ENCODE measurements at places on chromosomes 3 and 15.

DNA sequence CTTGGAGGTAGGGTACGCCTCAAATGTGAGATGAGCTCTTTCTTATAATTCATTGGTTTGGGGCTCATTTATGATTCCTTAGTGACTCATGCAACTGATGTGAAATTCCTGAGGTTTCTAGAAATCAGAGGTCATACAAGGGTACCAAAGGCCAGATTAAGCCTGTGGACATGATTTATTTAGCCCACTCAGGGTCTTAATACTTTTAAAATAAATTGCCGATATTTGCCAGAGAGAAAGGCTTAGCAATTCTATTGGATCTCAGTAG is 289.0 kb downstream of the NEK10 start:
- DNase-seq = no peak

- DNase-seq = no peak
Observed at GRCh38 chr3:97161169-97161568, 346.8 kb downstream of the EPHA6 start.

DNA sequence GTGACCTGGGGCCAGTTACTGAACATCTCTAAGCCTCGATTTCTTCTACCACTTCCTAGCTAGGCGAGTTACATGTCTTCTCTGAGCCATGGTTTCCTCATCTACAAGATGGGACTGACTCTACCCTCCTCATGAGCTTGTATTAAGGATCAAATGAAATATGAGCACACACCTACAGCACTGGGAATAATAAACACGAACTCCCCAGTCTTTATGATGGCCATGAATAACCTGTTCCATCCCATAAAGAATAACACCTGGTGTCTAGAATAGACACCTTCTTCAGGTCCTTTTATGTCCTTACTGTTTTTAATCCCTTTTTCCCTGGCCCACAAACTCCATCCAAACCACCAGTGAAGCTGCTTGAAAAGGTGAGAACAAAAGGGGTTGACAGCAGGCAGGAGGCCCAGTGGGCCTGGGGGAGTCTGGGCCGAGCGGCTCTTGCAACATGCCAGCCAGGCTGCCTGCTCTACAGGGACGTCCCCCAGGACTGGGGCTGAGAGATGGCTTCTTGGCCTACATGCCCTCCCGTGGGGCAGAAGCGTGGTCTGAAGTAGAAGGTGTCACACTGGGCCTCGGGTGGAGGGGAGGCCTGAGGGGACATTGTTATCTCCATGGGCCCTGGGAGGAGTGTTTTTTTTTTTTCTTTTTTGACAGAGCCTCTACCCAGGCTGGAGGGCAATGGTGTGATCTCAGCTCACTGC is 178.2 kb downstream of the RAB11A start:
- DNase-seq = no peak

GRCh38 chr3:102941786-102942185 is 507.0 kb downstream of the ZPLD1 start:
- DNase-seq = no peak

DNA sequence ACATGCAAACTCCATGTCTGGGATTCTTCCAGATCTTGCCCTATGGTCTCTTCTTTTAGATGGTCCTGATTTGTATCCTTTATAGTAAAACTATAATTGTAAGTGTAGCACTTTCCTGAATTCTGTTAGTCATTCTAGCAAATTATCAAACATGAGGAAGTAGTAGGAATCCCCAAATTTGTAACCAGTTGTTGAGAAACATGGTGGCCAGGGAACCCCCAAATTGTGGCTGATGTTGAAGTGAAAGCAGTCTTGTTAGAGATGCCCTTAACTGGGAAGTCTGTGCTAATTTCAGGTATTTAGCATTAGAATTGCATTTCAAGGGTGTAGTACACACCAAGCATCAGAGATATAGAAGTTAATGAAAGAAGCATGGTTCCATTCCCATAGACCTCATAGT is 180.4 kb upstream of the STT3B start:
- DNase-seq = no peak

- DNase-seq = no peak
Observed at GRCh38 chr3:147195887-147196286, 210.5 kb downstream of the ZIC4 start.

DNA sequence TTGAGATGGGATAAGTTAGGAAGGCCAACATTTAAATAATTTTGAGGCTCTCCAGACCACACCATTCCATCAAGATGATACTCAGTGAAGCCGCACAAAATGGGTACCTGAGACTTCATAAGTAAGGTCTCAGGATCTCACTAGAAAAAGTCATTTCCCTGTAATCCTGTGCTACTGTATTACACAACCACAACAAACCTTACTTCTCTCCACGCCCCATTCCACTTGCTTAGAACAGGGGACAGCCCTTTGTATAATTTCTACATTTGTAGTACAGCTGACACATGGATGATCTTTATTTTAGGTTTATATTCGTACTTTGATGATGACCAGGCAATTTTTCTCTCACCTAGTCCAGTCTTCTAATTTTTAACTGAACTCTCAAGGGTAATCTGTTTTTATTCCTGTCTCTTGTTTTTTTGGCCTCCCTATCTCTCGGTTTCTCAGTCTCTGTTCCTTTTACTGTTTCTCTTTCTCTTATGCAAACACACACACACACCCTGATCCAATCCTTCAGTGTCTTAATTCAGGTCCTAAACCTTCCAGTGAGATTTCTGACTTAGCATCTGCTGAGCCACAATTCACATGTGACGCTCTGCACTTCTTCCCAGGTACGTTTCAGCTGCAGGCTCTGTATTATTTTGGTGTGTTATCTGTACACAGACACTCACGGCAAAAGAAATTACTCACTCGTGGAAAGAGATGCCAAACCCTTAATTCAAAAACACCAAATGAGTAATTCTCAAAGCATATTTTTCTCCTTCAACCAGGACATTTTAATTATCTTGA is 223.2 kb upstream of the THBS1 start:
- DNase-seq = no peak

DNA sequence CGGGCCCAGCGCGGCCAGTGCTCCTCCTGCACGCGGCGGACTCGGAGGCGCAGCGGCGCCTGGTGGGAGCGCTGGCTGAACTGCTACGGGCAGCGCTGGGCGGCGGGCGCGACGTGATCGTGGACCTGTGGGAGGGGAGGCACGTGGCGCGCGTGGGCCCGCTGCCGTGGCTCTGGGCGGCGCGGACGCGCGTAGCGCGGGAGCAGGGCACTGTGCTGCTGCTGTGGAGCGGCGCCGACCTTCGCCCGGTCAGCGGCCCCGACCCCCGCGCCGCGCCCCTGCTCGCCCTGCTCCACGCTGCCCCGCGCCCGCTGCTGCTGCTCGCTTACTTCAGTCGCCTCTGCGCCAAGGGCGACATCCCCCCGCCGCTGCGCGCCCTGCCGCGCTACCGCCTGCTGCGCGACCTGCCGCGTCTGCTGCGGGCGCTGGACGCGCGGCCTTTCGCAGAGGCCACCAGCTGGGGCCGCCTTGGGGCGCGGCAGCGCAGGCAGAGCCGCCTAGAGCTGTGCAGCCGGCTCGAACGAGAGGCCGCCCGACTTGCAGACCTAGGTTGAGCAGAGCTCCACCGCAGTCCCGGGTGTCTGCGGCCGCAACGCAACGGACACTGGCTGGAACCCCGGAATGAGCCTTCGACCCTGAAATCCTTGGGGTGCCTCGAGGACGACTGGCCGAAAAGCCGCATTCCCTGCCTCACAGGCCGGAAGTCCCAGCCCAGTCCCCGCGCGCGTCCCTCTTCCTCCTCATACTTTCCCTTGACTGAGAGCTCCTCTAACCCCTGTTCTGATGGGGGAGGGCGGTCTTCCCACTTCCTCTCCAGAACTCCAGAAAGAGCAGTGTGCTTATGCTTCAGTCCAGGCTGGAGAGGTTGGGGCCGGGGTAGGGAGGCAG is 1.4 kb upstream of the IL17RC start:
- DNase-seq = no peak

GRCh38 chr15:58053315-58054153 is 12.0 kb downstream of the ALDH1A2 start:
- no peak for DNase-seq

- no peak for DNase-seq
Observed at GRCh38 chr3:142863930-142864920, 24.7 kb downstream of the PCOLCE2 start.

DNA sequence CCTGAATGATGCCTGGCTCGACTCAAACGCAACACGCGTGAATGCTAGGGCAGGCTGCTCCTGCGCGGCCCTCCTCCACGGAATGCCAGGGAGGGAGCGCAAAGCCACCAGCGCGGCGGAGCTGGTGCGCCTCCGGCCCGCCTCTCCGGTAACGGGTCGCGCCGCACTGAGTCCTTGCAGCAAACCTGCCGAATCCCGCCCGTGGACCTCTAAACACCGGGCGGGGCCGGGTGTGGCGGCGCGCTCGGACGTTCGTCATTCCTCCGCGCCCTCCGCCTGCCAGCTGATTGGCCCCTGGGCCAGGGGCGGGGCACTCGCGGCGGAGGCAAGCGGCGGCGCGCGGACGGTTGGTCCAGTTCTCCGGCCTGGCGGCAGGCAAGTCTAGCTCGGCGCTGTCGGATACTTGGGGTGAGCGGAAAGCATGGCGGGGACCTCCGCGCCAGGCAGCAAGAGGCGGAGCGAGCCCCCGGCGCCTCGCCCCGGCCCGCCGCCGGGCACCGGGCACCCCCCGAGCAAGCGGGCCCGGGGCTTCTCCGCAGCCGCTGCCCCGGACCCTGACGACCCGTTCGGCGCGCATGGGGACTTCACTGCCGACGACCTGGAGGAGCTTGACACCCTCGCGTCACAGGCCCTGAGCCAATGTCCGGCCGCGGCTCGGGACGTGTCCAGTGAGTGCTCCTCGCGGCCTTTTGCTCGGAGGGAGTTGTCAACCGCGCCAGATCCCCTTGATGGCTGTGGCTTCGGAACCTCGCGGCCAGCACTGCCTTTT is at the start of gene ATRIP:
TSS of gene ATRIP (plus strand) at position 313 of the 769 bp plus-strand sequence. CDS start at position 422, 109 bp downstream.
- peak; percentile 96 for DNase-seq

GRCh38 chr3:58025837-58026569 is 17.8 kb downstream of the FLNB start:
- no peak for DNase-seq

GRCh38 chr3:158434412-158435038 is 136.5 kb upstream of the MLF1 start:
- peak; percentile 9 for DNase-seq

- no peak for DNase-seq
Observed at GRCh38 chr3:46423588-46423987, 16.5 kb downstream of the CCRL2 start.

- no peak for DNase-seq
Observed at GRCh38 chr3:99934975-99935797, 117.5 kb downstream of the CMSS1 start.

- no peak for DNase-seq
Observed at GRCh38 chr3:120137548-120137947, 43.3 kb upstream of the GSK3B start.

GRCh38 chr15:56978898-56979662 is 60.6 kb downstream of the TCF12 start:
- no peak for DNase-seq

GRCh38 chr15:29528276-29528675 is 258.7 kb upstream of the NSMCE3 start:
- DNase-seq = no peak

- DNase-seq = no peak
Observed at GRCh38 chr3:170536712-170537111, 49.2 kb downstream of the SLC7A14 start.

GRCh38 chr3:141302364-141303141 is 65.8 kb upstream of the ZBTB38 start:
- no peak for DNase-seq

GRCh38 chr3:30480587-30480986 is 125.8 kb upstream of the TGFBR2 start:
- no peak for DNase-seq

GRCh38 chr3:141812586-141812985 is 49.4 kb downstream of the GRK7 start:
- DNase-seq = no peak

DNA sequence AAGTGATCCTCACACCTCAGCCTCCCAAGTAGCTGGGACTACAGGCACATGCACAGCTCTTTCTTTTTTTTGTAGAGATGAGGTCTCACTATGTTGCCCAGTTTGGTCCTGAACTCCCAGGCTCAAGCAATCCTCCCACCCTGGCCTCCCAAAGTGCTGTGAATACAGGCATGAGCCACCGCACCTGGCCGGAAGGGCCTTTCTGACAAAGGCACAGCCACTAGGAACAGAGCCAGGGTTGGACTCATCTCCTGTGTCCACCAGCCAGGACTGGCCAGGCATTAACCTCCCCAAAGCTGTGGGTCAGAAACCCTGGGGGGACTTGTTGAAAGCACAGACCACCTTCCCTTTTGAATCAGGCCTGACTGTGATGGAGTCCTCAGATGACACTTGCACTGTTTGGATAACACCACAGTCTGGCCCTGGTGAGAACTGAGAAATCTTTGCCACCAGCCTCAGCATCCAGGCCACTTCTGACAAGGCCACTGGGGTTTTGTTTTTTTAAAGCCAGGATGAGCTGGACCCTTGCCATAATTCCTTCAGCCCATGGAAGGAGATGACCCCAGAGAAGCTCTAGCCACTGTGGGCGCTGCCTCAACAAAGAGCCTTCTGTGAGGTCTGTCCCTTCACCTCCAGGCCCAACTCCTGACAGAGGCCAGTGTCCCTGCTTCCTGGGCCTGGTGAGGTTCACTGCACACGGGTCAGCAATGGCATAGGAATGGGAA is 4.8 kb downstream of the TKT start:
- DNase-seq = no peak

- DNase-seq = peak; percentile 26
Observed at GRCh38 chr3:70180664-70181063, 131.8 kb downstream of the MDFIC2 start.

DNA sequence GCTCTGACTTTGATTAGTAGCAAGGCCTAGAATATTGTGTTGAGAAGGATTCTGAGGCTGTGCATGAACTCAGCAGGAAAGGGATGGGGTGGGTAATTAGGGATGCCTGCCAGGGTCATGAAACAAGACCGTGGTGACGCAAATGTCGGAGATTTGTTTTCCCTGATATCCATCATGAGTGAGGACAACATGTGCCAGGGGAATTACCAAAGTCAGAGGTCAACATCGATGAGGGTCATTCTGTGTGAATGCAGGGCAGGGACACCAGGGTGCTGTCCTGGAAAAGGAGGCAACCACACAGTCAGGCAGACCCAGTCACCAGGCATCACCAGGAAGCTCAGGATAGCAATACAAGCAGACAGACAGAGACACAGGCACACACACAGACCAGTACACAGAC is 52.2 kb downstream of the SLCO2A1 start:
- no peak for DNase-seq

DNA sequence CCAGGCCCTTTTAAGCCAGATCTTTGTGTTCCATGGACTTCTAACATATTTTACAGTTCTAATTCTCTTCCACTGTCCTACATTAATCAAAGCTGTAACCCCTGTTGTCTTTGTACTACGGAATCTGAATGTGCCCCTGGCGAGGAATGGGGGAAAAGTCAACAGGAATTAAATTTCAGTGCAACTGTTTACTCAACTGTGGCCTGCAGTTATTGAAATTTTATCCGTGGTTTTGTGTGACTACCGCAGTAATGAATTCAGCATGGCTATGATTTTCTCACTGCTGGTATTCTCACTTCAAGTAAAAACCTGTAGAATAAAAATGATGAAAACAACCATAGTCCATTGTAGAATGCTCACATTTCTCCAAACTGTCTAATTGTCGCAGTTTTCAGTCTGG is 388.0 kb downstream of the FOXP1 start:
- no peak for DNase-seq

GRCh38 chr15:71355268-71355667 is 240.0 kb downstream of the THSD4 start:
- DNase-seq = no peak
